Cardiac muscle cell (in vitro differentiated cells and primary cell): ENCODE measurements at places on chromosomes 12 and 14.
A peak's percentile ranks its signal among the peaks of the same experiment; 100 is the strongest.

- no peak overlapping the region for H3K4me3 ChIP-seq
- peaks cover 5% of the 10 kb centered on the region for H3K4me1 ChIP-seq
- H3K27ac ChIP-seq: no peak overlapping the region
Observed at GRCh38 chr14:95185033-95185766, 27.9 kb upstream of the DICER1 start.

DNA sequence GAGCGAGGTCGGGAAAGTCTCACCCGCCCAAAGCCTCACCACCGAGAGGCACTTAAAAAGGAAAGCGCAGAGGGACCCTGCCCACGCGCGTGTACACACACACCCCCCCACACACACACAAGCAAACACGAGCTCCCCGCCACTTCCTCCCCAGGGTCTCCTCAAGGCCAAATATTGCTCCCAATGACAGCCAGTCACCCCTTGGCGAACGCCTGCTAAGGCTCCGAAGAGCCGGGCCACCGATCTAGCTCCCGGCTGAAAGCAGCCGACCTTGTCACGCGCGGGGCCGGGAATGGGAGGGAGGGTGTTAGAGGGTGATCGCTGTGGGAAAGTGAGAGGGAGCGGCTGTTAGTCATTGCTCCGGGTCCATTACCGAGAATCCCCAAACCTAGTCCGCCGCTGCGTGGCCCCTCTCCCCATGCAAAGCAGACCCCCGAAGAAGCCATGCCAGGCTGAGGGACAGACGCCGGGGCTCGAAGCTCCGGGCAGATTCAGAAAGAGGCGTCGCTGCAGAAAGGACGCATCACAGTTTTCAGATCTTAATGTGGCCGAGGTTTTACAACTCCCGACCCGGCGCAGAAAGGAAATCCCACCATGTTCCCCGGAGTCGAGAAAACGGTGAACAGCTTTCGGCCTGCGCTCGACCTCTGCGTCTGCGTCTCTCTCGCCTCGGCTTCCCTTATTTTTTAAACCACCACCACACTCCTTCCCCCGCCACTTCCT is 2.6 kb downstream of the BMP4 start:
- peak overlapping the region; percentile 61 for H3K27ac ChIP-seq
- H3K36me3 ChIP-seq: no peaks in the 10 kb centered on the region
- no peaks in the 10 kb centered on the region for H3K4me1 ChIP-seq
- peaks cover 46% of the 10 kb centered on the region for H3K27me3 ChIP-seq

GRCh38 chr12:16163146-16163545 is 114.3 kb downstream of the SLC15A5 start:
- H3K27ac ChIP-seq: no peak overlapping the region
- DNase-seq: no peak
- no peaks in the 10 kb centered on the region for H3K36me3 ChIP-seq
- no peaks in the 10 kb centered on the region for H3K27me3 ChIP-seq
- no peak overlapping the region for H3K4me3 ChIP-seq

DNA sequence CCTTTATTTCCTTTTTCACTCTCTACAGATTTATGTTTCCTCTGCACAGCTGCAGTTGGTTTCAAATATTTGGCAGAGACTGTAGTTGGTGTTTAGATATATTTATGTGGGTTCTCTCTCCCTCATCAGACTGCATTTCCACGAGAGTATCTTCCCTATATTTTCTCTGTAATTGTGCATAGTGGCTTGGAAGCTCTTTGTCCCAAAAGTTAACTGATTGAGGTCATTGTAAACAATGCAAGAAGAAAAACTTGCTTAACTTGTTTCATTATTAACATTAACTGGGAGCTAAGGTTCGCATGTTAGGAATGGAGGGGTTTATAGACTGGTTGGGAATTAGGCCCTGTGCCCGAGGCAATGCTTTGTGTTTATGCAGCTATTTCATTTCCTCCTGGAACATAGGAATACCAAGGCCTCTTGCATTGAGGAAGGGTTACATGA is 216.9 kb upstream of the HMGA2 start:
- no peaks in the 10 kb centered on the region for H3K27me3 ChIP-seq
- no peak overlapping the region for H3K27ac ChIP-seq
- DNase-seq: no peak
- no peak overlapping the region for H3K4me3 ChIP-seq

- no peaks in the 10 kb centered on the region for H3K27me3 ChIP-seq
- no peaks in the 10 kb centered on the region for H3K4me1 ChIP-seq
- no peak for DNase-seq
- no peak overlapping the region for H3K4me3 ChIP-seq
Observed at GRCh38 chr12:116338064-116338846, 60.8 kb upstream of the MED13L start.

DNA sequence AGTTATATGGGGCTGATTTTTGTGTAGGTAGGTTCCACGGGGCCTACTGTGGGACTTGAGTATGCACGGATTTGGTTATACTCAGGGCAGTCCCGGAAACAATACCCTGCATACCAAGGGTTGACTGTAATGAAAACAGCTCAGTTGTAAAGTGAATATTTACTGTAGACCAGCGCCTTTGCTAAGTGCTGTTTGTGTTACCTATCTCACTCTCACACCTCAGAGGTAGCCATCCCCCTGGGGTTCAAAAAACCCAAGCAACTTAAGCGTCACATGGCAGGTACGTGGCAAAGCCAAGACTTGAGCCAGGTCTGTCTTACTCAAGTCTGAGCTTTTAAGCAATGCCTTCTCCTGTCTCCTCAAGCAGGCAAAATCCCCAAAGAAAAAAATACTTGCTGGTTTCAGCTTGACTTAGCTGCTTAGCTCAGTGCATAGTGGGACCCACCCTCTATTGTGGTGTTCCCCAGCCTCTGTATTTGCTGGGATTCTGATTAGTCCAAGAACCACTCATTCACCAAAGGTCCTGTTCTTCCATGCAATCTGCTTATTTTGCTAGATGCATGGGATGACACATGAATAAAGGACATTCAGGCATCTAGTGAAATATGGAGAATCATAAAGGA is 34.2 kb upstream of the STRN3 start:
- no peak for DNase-seq
- H3K27me3 ChIP-seq: no peaks in the 10 kb centered on the region
- H3K4me1 ChIP-seq: no peaks in the 10 kb centered on the region

- no peak for DNase-seq
- H3K4me3 ChIP-seq: peak overlapping the region; percentile 73
- H3K27me3 ChIP-seq: peaks cover 41% of the 10 kb centered on the region
- H3K4me1 ChIP-seq: no peaks in the 10 kb centered on the region
Observed at GRCh38 chr12:85280984-85281630, 1.1 kb downstream of the ALX1 start.

DNA sequence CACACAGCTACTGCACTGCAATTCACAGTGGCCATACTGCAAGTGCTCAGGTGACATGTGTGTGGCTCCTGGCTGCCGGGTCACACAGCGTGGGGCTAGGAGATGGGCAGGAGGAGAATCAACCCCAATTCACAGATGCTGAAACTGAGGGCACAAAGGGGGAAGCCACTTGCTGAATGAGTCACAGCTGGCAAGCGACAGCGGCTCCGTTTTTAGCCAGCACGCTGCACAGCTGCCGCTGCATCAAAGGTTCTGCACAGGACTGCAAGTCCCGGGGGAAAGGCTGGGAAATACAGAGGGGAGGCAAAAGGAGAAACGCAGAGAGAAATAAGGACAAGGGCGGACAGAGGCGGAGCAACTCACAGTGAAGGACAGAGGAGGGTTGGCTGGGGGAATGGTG is 57.9 kb downstream of the KDM2B start:
- DNase-seq: no peak
- H3K27me3 ChIP-seq: no peaks in the 10 kb centered on the region
- H3K4me3 ChIP-seq: no peak overlapping the region
- peaks cover 8% of the 10 kb centered on the region for H3K4me1 ChIP-seq

DNA sequence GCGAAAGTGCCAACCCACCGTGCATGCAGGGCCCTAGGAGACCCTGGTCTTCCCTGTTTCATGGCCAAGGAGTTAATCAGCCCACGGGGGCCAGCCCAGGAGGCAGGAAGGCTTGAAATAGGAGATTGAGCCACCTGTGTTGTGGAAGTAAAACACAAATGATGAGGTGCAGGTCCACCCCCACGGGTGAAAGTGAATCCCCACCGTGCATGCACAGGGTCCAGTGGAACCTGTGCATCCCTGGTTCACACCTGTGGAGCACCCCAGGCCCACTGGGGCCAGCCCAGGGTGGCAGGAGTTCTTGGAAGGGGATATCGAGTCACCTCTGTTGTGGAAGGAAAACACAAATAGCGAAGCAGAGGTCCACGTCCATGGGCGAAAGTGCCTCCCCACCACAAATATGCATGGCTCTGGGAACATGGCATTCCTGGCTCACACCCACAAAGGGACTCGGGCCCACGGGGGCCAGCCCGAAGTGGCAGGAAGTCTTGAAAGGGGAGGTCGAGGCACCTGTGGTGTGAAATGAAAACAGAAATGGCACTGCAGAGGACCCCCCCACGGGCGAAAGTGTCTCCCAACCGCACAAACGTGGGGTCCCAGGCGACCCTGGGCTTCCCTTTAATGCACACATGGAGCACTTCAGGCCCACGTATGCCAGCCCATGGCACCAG is 381.5 kb downstream of the ALG10 start:
- DNase-seq: no peak
- no peaks in the 10 kb centered on the region for H3K4me1 ChIP-seq
- no peak overlapping the region for H3K4me3 ChIP-seq
- no peaks in the 10 kb centered on the region for H3K27me3 ChIP-seq
- no peaks in the 10 kb centered on the region for H3K36me3 ChIP-seq
- no peak overlapping the region for H3K27ac ChIP-seq

DNA sequence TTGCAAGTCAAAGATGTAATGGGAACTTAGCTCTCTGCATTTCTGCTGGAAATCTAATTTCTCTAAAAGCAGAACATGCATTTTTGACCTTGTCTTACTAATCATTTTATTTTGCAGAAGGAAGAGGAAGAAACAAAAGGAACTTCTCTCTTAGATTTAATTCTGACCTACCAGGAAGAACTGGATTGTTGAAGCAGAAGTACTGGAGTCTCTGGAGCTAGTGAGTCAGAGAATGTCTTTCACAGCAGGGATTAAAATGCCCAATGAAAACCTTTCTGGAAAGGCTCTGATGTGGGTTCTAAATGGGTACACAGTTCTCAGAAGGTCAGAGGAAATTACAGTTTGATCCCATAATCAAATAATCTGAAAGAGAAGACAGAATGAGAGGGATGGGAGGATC is 70.8 kb upstream of the GNG2 start:
- no peaks in the 10 kb centered on the region for H3K36me3 ChIP-seq
- no peak overlapping the region for H3K27ac ChIP-seq
- H3K4me1 ChIP-seq: no peaks in the 10 kb centered on the region

GRCh38 chr12:119576915-119577314 is 16.7 kb upstream of the TMEM233 start:
- H3K4me1 ChIP-seq: no peaks in the 10 kb centered on the region
- H3K36me3 ChIP-seq: no peaks in the 10 kb centered on the region
- no peak overlapping the region for H3K4me3 ChIP-seq
- no peak for DNase-seq

GRCh38 chr12:114404083-114404925 is 1.6 kb downstream of the TBX5 start:
- peak overlapping the region; percentile 97 for H3K4me3 ChIP-seq

GRCh38 chr14:35197015-35197414 is 74.7 kb downstream of the PRORP start:
- DNase-seq: no peak
- no peaks in the 10 kb centered on the region for H3K4me1 ChIP-seq
- H3K27me3 ChIP-seq: no peaks in the 10 kb centered on the region
- no peak overlapping the region for H3K27ac ChIP-seq

GRCh38 chr12:93570552-93571364 is 1.7 kb upstream of the SOCS2 start:
- peak overlapping the region; percentile 62 for H3K4me3 ChIP-seq
- H3K27me3 ChIP-seq: no peaks in the 10 kb centered on the region

DNA sequence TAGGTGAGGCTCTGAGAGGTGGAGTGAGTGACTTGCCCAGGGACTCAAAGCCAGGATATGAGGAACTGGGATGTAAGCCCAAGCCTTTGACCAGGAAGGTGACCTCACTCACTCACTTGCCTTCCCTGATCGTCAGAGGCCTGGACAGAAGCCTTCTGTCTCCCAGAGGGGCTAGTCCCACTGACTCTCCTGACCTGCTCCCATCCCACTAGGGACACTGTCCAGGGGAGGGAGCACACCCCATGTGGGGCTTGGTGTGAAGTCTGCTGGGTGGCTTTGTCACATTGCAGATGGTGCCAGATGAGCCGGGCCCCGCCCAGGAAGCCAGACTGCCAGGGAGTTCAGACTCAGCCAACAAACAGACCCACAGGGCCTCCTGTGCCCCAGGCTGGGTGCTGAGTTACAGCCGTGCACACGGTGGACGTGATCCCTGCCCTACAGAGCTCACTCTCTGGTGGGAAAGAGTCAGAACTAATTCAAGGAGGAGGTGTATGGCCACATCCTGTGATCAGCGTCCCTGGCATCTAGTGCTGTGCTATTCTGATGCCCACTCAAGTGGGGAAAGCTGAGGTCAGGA is 28.3 kb downstream of the MMAB start:
- H3K4me3 ChIP-seq: no peak overlapping the region
- no peaks in the 10 kb centered on the region for H3K36me3 ChIP-seq
- peaks cover 25% of the 10 kb centered on the region for H3K4me1 ChIP-seq
- H3K27me3 ChIP-seq: no peaks in the 10 kb centered on the region
- DNase-seq: no peak

- DNase-seq: no peak
- no peaks in the 10 kb centered on the region for H3K27me3 ChIP-seq
- H3K36me3 ChIP-seq: no peaks in the 10 kb centered on the region
- H3K4me3 ChIP-seq: no peak overlapping the region
- peaks cover 8% of the 10 kb centered on the region for H3K4me1 ChIP-seq
- H3K27ac ChIP-seq: no peak overlapping the region
Observed at GRCh38 chr14:89284333-89285058, 132.5 kb downstream of the FOXN3 start.

DNA sequence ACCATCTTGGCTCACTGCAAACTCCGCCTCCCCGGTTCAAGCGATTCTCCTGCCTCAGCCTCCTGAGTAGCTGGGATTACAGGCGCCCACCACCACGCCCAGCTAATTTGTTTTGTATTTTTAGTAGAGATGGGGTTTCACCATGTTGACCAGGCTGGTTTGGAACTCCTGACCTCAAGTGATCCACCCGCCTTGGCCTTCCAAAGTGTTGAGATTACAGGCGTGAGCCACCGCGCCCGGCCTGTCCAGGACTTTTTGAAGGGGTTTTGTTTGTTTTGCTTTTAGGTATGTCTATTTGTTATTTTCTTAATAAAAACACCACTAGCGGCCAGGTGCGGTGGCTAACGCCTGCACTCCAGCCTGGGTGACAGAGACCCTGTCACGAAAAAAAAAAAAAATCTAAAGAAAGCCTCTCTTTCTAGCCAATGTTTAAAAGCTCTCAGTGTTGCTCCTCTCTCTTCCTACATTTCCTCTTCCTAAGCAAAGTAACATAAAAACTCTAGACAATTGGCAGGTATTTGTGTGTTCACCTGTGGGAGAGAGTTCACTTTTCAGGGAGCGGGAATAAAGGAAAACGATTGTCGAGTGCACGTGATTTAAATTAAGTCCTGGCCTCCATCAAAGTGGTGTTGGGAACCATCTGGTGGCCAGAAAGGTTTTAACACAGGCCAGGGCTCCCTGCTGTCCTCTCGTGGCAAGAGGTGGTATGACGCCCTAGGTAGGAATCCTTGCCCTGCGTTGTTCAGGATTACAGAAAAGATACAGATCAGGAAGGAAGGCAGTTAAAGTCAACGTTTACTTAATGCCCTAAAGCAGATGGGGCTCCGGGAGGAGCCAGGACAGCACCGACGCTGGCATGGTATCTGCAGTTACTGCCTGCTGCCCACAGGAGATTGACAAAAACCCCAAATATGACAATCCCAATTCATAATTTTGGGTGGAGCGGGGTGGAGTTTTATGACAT is 36.2 kb upstream of the ATP23 start:
- peak; percentile 92 for DNase-seq
- no peaks in the 10 kb centered on the region for H3K4me1 ChIP-seq
- no peak overlapping the region for H3K4me3 ChIP-seq
- H3K27ac ChIP-seq: no peak overlapping the region
- peaks cover 3% of the 10 kb centered on the region for H3K27me3 ChIP-seq
